ENCODE measurements at places on chromosomes 6 and 20.

DNA sequence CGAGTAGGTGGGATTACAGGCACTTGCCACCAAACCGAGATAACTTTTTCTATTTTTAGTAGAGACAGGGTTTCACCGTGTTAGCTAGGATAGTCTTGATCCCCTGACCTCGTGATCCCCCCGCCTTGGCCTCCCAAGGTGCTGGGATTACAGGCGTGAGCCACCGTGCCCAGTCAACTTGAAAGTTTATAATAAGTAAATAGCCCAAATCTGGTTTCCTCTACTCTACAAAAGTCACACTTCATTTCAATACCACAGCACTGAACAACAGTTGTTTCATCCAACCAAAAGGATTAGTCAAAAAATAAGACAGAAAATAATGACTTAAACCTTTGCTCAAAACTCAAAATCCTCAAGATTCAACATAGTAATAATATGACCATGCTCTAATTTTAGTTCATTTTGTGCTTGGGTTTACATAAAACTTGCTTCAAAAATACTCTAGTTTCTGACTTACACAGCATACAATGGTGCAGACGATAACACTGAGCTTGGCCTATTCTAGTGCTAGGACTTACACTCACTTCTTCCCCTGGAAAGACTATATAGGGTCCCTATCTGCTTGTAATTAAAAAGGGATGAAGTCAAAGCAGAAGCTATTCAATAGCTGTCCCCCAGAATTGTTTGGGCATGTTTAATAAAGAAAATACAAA is 56.7 kb downstream of the NT5E start:
- DNase-seq: no peak

DNA sequence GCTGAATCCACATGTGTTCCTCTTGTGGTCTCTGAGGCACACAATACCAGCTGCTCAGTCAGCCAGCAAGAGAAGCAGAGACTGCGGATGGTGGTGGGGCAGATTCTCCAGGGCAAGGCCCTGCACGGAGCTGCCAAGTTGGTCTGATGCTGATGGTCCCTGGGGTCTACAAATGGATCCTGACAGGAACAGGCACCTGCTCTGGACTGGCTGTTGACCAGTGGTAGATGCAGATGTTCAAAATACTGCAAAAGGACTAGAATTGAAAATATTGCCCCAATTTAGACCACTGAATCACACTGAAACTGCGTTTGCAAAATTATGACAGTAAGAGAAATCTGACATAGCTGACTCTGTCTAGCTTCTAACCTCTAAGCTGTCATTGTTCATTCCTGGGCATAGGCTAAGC is 29.6 kb upstream of the TUBB2A start:
- no peak for DNase-seq

DNA sequence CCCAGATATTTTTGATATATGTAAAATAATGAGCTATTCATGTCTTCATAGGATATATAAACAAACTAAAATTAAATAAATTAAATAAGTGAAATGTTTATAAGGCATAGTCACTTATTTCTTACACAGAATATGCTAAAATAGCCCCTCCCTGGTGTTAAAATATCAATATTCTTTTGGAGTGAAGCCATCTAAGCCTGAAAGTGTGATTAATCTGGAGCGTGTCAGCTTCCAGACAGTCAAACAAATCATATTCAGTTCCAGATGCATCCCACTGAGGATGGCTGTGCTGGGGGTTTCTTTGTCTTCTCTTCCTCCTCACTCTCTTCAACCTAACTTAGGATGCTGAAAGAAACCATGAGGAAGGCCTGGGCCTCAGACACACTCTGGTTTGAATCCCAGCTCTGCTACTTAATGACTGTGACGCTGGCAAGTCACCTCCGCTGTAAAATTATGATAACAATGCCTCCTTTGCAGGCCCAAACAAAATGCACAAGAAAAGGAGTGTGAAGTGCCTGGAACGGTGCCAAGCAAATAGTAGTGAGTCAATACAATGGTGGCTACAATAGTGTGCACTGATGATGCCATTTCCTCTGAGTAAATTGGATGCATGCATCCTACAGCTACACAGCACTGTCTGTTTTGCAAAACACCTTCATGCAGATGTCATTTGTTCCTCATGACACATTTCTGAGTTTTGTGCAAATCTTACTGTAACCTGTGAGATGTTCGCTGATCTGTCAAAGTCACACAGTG is 161.4 kb downstream of the FOXC1 start:
- DNase-seq: no peak

GRCh38 chr20:34143951-34144350 is 31.9 kb upstream of the EIF2S2 start:
- no peak for DNase-seq

GRCh38 chr6:63985223-63985622 is 349.6 kb downstream of the PHF3 start:
- no peak for DNase-seq

DNA sequence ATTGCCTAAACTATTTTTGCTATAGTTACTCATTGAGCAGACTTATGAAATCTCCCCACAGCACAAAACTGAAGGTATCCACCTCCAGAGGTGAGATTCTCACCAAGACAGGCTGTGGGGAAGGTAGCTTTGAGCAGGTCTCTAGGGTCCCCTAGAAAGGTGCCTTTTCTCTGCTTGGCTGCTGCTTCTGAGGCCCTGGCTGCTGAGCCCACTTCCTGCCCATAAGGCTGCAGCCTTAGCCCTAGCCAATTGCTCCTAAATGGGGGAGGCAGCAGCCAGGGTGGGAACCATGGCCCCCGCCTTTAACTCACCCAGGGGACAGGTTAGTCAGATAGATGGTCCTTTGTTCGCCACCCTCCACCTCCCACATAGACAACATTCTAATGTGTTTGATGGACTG is 3.6 kb downstream of the NT5E start:
- DNase-seq: no peak

GRCh38 chr20:62831854-62832211 is 15.0 kb downstream of the COL9A3 start:
- no peak for DNase-seq

GRCh38 chr6:116764961-116765841 is at the start of gene FAM162B:
TSS of gene FAM162B (minus strand) at chr6:116765719. CDS start at chr6:116765576, 143 bp downstream.
- DNase-seq: no peak

DNA sequence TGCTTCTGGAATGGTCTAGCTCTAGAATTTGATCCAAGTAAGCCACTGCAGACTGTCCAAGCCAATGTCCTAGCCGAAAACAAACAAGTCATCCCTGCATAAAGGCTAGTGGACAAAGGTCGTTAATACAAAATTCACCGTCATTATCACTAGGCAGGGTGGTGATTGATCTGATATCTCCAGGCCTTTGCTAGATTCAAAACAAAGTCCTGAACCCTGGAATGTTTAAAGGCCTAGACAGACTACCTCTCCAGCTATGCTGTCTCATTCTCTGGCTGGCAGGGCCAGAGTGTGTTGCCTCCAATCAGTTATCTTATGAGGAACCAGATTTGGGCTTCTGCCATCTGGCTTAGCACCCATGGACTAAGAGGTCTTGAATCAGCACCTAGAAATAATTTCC is 38.3 kb downstream of the MAP7 start:
- no peak for DNase-seq

DNA sequence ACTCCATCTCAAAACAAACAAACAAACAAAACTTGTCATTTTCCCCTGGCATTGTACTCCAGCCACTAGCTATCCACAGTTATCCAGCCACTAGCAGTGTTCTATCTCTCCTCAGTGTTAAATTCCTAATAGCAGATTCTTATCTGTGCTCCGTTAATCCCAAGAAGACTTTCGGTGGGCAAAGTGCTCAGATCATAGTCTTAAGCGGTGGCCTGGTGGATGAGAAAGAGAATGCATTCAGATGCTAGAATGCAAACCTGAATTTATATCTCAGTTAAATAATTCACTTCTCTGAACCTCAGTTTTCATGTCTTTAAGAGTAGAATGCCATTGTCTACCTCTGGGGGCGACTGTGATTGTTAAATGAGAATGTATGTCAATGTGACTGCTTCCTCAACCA is 47.7 kb upstream of the KCNG1 start:
- DNase-seq: no peak

GRCh38 chr20:61372137-61373054 is 120.3 kb downstream of the CDH4 start:
- DNase-seq: no peak

- no peak for DNase-seq
These were observed 45.5 kb upstream of the RNGTT start for GRCh38 chr6:89008815-89009374.

- no peak for DNase-seq
These were observed 32.8 kb downstream of the CD164 start for GRCh38 chr6:109349419-109349987.

DNA sequence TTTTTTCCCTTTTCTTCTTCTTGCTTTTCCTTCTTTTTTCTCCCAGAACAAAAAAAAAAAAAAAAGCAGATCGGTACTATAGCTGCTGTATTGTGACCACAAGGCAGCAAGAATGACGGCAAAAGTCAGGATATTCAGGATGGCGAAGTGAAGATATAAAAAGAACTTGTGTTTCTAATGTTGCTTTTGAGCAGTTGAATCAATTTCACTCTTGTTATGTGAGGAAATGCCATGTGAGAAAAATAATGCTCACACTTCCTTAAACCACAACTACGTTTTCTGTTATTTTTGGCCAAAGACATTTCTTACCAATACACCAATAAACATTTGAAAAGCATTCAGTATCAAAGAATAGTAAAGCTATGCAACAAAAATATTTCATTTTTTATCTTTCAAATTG is 510.5 kb downstream of the HACE1 start:
- no peak for DNase-seq

- DNase-seq: no peak
These were observed 234.5 kb downstream of the TMEM242 start for GRCh38 chr6:157088841-157089240.

DNA sequence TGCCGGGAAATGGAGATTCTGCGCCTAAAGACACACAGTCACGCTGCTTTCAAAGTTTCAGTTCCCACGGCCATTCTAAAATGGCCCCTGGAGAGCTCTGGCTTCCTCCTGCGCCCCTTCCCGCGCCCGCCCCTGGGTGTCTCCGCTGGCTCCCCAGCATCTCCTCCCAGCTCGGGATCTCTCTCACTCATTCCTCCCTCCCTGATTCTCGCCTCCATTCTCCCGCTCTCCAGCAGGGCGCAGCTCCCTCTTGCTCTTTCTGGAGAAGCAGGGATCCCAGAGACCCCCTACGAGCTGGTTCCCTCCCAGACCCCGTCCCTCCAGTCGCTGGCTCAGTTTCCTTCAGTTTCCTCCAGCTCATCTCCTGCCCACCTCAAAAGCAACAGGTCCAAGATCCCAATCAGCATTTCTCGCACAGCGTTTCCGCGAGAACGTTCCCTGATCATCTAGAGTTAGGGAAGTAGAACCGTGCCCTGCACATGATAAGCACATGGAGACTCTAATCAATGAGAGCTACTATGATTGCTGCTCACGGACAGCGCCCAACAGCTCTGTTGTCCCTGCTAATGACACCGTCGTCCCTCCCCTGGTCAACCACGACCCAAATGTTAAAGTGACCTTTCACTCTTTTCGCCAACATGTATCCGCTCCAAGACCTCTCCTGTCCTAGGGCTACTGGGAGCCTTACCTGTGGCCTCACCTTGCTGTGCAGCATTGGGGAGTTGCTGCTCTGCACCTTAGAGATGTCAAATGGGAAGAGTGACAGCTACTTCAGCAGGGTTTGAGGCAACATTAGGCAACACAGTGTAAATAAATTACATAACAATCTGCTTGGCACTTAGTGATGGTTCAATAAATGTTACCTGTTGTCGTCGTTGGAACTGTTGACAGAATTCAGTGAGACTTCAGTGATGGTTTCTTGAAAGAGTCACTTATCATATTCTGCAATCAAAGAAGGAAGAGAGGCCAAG is 218.5 kb upstream of the QKI start:
- no peak for DNase-seq

DNA sequence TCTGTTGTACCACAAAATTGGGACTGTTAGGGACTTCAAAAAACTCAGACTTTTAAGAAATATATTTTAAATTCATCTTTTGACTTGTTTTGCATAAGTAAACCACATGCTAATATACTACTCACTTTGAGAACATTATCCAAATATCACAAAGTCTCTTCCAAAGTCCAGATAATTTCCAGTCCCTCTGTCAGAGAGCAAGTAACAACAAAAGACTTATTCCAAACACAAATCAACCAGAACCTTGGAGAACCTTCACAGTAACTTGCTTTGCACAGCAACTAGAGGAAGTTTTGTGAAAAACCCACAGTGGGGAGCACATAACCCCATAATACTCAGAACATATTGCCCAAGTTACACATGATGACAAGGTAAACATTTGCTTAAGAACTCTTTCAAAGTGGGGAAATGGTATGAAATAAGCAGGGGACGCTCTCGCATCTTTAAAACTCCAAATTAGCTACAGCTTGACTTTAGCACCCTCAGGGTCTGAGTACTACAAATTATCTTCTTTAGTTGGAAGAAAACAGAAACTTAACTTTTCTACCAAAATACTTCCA is 37.8 kb downstream of the CENPW start:
- no peak for DNase-seq

DNA sequence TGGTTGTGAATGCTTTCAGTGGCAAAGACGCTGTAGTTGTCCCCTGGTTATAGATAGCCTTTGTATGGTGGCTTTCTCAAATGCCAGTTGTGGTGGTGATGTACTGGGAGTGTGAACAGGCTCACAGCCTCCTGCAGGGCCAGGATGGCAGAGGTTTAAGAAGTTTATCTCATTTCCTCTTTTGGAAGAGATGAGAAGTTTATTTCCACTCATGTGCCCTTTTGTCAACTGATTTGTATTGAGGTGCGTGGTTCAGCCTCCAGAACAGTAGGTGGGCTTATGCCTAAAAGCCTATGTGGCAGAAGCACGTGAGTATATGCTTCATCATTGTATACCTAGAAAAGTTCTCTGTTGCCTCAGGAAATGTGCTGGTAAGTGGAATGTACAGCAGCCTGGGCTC is 13.7 kb upstream of the ZFP57 start:
- DNase-seq: no peak

GRCh38 chr6:96811136-96811535 is 26.1 kb downstream of the GPR63 start:
- DNase-seq: no peak

GRCh38 chr20:3631534-3631933 is 31.7 kb downstream of the GFRA4 start:
- no peak for DNase-seq
